ENCODE measurements at places on chromosomes 2 and 18.

GRCh38 chr18:7545734-7546133, 21.4 kb upstream of the PTPRM start:
- DNase-seq, result no peak

GRCh38 chr2:171785450-171785849, 98.2 kb downstream of the DYNC1I2 start:
- no peak for DNase-seq

DNA sequence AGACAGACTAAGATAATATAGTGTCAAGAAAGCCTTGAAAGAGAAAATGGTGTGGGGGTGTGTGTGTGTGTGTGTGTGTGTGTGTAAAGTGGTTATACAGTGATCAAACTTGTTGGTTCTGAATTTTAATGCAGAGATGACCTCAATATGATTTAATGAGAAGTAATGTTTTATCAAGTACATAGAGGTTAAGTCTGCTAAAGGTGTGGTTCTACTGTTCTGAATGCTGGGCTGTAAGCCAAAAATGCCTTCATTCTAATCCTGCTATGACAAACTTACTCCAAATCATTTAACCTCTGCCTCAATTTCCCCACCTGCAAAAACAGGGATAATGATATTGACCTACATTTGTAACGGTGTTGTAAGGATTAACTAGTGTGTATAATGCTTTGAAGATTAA, 87.9 kb downstream of the WDPCP start:
- DNase-seq, result no peak

GRCh38 chr2:64516651-64517510, 7.2 kb upstream of the AFTPH start:
- no peak for DNase-seq

GRCh38 chr2:191676790-191677645, 918 bp upstream of the NABP1 start:
- peak; percentile 20 for DNase-seq

DNA sequence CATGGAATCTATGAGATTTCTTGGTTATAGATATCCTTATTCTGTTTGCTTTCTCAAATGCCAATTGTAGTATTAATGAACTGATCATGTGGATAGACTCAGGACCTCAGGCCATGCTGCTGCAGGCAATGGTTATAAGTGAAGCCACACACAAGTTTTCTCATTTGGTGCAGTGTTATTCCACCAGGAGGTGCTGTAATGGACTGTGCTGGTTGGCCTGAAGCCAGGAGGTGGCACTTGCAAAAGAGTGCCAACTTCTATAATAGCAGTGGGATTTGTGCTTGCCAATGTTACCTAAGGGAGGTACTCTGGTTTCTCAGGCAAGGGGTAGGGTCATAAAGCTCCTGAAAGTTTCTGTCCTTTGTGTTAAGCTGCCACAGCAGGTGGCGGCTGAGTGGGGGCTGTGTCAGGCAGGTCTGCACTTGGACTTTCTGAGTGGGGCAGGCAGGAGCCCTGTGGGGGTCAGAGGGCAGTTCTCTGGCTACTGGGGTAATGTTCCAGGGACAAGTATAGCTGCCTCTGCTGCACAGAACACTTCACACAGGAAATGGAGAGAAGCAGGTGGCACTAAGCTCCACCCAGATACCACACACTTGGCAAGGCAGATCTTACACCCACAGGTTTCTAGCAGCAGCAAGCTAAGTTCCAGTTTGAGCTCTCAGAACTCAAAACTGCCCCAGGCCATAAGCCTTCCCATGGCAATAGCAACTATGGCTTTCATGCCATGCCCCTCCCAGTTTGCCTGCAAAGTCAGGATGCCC, 352.6 kb upstream of the CWC22 start:
- DNase-seq, result peak; percentile 66

DNA sequence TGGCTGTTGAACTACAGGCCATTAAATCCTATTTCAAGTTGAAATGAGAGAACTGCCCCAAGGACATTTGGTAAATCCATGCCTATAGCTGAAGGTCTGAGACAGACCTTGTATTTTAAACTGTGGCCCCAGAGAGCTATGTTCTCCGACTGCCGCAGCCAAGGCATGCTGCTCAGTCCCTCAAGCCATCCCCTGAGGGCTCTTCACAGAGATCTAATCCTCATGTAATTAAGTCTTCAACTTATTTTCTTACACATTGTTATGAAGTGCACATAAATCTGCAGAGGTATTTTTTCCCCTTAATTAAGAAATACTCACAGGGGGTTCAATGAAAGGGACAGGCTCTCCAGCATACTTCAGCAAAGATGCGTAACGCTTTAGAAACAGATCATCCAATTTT, 50.6 kb downstream of the ABCG8 start:
- DNase-seq, result no peak

- DNase-seq, result no peak
Observed at GRCh38 chr18:48045744-48046143, 115.3 kb upstream of the SMAD2 start.

- no peak for DNase-seq
Observed at GRCh38 chr2:175626796-175627195, 375.3 kb downstream of the LNPK start.

DNA sequence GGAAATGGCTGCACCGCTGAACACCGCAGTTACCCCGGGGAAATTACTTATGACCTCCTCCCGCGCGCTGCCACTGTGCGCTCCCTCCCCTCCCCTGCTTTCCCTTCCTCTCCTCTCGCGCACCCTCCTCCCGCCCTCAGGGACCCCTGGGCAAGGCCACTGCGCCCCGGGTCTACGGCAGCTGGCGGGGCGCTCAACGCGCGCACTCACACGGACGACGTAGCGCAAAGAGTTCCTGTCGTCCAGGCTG, 7.9 kb downstream of the ALPP start:
- no peak for DNase-seq

DNA sequence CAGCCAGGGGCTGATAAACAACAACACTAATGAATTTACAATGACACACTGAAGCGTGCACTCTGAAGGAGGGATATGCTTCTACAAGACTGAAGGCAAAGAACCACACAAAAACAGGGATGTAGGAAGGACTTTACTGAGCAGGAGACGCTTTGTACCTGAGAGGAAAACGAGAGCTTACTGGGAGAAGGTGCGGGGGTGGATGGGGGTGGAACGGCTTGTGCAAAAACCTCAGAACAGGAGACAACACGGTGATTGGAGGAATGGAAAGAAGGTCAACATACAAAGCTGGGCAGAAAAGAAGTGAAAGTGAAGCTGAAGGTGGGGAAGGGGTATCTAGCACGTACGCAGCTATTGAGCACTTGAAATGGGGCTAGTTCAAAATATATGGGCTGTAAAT, 93.1 kb downstream of the SLC8A1 start:
- no peak for DNase-seq

- DNase-seq, result no peak
Observed at GRCh38 chr2:62362561-62362960, 143.4 kb downstream of the TMEM17 start.

- peak; percentile 34 for DNase-seq
Observed at GRCh38 chr2:172248381-172248780, 145.7 kb upstream of the DLX2 start.

DNA sequence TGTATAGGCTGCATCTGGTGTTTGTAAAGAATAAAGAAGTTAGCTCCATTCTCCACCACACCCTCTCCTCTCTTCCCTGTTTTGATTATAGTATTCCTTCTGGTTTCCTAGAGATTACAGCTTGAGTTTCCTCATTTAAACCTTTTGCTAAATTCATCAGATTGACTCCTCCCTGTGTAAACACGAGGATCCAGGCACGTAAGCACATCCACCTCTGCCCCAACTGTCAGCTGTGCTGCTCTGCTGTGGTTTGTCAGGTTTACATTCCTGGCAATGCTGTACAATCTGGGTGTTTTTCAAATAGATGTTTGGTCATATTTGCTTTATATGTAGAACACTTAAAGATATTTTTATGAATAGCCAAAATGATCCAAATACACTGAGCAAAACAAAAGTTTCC, 302.8 kb downstream of the PTGR3 start:
- DNase-seq, result peak; percentile 81

DNA sequence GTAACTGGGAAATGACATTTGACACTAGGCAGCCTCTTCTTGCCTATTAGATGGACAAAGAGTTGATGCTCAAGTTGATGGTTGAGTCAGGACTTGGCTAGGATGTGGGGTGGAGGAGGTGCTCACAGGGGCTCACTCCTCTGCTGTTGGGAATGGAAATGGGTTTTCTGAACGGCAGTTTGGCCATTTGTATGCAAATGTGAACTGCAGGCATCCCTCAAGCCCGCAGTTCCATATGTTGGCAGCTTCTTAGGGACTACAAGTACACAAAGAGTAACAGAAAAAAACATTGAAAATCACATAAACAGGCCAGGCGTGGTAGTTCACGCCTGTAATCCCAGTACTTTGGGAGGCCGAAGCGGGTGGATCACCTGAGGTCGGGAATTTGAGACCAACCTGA, 80.8 kb downstream of the INPP5D start:
- no peak for DNase-seq

- DNase-seq, result peak; percentile 87
Observed at GRCh38 chr2:23241121-23241520, 143.9 kb upstream of the KLHL29 start.

- peak; percentile 66 for DNase-seq
Observed at GRCh38 chr2:9474361-9475057, at the start of gene IAH1. TSS of gene IAH1 (plus strand) at chr2:9474551. CDS start at chr2:9474567, 16 bp downstream.

DNA sequence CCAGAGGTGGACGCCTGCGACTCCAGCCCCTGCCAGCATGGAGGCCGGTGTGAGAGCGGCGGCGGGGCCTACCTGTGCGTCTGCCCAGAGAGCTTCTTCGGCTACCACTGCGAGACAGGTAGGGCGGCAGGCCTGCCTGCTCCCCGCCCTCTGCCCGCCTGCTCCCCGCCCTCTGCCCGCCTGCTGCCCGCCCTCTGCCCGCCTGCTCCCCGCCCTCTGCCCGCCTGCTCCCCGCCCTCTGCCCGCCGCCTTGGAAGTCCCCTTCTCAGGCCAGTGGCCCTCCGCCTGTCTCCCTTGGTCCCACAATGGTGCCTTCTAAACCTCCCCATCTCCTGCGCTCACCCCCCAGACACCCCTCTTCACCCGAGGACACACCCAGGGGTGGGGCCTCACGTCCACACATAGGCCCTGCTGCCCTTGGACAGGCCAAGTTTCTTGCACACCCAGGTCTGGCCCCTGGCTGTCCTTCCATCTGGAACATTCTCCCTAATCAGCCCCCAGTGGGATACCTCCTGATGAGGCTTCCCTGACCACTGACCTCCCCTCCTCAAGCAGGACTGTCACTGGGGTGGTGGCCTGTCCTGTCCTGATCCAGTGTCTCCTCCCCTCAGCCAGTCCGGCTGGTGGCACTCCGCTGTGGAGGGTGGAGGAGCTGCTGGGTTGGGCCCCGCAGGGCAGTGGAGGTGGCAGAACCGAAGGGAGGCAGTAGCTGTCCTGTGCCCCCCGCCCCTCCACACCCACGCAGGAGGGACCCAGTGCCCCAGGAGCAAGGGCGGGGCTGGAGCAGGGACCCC, 37.9 kb downstream of the MTERF4 start:
- peak; percentile 58 for DNase-seq

GRCh38 chr2:105790461-105791149, 45.9 kb downstream of the NCK2 start:
- DNase-seq, result no peak

GRCh38 chr2:159922563-159922962, 124.6 kb upstream of the CD302 start:
- DNase-seq, result peak; percentile 49

GRCh38 chr2:225072444-225072843, 30.2 kb upstream of the DOCK10 start:
- peak; percentile 22 for DNase-seq

DNA sequence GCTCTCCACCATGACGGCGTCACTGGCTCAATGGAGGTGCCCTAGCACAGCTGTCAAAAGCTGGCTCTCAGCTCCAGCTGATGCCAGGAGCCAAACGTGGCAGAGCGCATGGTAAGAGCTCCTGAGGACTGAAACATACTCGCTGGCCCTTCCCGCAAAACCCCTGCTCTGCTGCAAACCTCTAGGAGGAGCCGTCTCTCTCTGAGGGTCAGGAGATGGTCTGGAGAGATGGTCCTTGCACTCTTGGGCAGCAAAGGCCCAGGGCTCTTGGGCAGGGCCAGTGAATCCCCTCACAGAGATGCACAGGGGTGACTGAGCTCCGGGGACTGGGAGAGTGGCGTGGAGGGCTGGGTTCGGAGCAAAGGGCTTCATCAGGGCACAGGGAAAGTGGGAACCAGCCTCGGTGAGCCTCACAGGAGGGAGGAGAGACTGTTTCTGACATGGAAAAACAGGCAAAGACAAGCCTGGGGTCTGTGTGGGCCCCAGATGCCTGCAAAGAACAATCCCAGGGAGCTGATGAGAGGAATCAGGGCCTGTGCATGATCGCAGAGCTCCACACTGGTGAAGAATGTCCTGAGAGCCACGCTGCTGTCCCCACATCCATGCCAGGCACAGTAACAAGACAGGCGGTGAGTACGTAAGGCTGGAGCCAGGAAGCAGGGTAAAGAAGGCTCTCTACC, 17.2 kb downstream of the SNORC start:
- no peak for DNase-seq

GRCh38 chr18:28786926-28787325, 610.0 kb upstream of the CDH2 start:
- no peak for DNase-seq

DNA sequence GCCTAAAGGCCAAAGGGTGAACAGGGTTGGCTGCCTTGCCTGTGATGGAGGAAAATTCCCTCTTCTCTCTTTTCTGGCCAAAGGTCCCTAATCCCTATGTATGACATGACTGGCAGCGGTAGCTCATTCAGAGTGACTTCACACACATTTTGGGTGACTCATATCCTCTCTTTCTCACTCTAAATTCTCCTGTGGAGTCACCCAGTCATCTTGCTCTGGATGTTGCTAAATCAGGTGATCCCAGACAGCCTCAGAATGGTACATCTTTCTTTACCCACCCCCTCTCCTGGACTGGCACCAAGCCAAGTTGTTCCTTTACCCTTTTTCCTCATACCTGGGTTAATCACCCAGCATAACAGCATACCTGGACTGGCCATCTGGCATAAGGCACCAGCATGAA, 77.2 kb downstream of the NEURL3 start:
- DNase-seq, result peak; percentile 38

DNA sequence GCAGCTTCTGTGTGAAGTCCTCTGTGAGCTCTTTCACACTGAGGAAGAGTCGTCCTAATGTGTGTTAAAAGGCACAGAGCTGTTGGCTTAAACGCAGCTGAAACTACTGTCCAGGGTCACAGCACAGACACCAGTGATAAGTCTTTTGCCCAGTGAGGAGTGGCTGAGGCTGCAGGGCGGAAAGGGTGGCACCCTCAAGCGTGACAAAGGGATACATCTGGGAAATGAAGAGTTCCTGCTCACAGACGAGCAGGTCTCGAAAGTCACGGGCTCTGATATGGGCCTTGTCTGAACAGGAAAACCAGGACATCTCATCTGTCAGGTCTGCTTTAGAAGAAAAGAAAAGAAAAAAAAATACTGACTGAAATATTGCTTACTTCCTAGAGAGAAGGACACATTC, 36.5 kb downstream of the TGIF1 start:
- no peak for DNase-seq

- no peak for DNase-seq
Observed at GRCh38 chr18:79690071-79690470, 10.5 kb downstream of the CTDP1 start.

- DNase-seq, result no peak
Observed at GRCh38 chr2:174778085-174778981, 14.1 kb upstream of the CHRNA1 start.

GRCh38 chr2:195003881-195004471, 653.0 kb upstream of the SLC39A10 start:
- DNase-seq, result no peak

GRCh38 chr2:45305599-45305998, 296.3 kb upstream of the SIX2 start:
- no peak for DNase-seq
